ENCODE measurements at places on chromosomes 3 and 15.

- DNase-seq: no peak
Observed at GRCh38 chr3:139518926-139519842, 20.4 kb downstream of the RBP1 start.

GRCh38 chr3:69890084-69890483 lies 109.4 kb upstream of the SAMMSON start:
- DNase-seq: no peak

DNA sequence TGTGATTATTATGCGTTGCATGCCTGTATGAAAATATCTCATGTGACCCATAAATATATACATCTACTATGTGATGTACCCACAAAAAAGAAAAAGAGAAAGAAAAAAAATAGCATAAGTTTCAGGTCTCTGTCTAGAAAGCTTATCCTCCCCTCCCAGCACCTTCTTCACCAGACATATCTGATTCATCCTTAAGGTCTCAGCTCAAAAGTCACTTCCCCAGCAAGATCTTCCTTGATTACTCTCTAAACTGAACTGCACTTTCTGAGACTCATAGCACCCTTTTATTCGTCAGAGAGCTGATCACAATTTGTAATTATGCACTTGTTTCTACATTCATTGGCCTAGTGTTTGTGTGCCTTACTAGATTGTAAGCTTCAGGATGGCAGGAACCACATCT lies 11.1 kb upstream of the PTPN9 start:
- no peak for DNase-seq

DNA sequence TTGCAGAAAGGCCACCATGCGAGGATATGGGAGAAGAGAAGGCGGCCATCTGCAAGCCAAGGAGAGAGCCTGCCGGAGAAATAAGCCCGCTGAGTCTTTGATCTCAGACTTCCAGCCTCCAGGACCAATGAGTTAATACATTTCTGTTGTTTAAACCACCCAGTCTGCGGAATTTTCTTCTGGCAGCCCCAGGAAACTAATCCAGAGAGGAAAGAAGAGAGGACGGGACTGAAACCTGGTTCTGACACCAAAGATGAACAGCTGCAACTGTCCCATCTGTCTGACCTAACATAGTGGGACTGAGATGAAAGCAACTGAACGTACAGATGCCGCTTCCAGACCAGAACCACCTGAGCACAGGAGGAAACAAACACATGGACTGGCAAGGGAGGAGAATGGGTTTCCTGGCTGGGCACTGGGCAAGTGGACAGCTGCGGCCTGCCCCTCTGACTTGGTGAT lies 32.3 kb downstream of the VGLL4 start:
- no peak for DNase-seq

DNA sequence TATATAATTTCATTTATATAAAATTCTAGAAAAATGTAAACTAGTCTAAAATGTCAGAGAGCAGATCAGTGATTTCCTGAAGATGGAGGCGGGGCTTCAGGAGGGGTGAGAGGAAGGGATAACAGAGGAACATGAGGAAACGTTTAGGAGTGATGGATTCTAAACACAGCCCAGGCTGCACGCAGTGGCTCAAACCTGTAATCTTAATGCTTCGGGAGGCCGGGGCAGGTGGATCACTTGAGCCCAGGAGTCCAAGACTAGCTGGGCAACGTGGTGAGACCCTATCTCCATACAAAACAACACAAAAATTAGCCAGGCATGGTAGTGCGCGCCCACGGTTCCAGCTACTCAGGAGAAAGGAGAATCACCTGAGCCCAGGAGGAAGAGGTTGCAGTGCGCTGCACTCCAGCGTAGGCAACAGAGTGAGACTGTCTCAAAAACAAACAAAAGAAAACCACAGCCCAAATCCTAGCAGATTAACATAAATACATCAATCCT lies 18.0 kb upstream of the IQCF1 start:
- DNase-seq: no peak

- DNase-seq: no peak
Observed at GRCh38 chr3:99023590-99024192, 122.2 kb upstream of the DCBLD2 start.

DNA sequence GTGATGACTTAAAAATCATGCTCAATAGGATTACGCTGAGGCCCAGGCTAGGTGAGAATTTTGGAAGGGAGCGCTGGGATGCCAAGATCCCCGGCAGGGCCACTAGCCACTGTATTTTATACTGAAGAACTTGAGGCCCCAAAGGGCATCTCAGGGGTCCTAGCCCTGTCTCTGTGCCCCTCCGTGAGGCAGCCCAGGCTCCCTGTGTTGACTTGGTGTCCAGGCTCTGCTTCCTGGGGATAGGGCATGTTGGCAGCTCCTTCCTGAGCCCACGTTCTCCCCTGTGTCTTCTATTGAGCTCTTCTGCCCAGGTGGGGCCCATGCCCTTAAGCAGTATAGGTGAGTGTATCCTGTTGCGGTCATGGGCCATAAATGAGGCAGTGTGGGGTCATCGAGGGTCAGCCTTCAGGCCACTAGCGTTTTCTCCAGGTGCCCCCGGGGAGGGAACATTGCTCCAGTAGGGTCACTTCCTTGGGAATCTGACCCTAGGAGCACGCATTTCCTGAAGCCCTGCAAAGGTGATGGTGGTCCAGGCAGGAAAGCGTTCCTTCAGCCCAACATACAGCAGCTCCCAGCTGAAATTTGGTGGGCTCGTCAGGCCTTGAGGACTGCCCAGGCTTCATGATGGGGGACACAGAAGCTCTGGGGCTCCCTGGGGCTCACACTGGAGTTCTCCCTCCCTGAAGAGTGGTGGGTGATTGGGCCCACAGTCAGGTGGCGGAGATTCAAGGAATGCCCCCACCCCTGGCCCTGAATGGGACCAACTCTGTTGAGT lies 189.4 kb downstream of the UBE3A start:
- DNase-seq: no peak

GRCh38 chr3:16741890-16742289 lies 136.7 kb upstream of the DAZL start:
- no peak for DNase-seq

GRCh38 chr3:55725681-55726500 lies 238.8 kb upstream of the WNT5A start:
- no peak for DNase-seq

DNA sequence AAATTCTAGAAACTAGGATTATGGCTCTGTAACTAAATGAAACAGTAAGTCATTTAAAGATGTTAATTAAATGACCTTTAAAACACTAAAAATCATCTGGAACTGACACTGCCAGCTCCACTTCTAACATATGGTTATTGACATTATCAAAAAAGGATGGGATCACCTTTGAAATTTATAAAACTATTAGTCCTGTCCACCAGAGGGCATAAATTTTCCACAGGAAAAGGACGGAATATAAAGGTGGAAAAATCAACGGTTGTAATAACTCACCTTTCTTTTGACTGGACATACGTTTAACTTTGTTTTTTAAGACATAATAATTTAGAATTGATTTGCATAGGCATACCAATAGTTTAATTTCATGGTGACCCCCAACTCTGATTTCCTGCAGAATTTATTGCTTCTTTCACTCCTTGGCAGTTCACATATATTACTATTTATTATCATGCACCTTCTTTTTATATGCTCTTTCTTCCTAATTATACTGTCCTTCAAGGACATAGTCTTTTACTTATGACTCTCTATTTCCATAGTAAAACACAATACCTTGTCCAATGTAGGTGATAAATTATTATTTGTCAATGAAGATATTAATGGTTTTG lies 345.7 kb downstream of the CADM2 start:
- no peak for DNase-seq

- DNase-seq: no peak
Observed at GRCh38 chr15:100597862-100598261, 4.1 kb downstream of the LINS1 start.

Measured in activated T-helper 9 cell treated with anti-CD3 and anti-CD28 coated beads, Interleukin-2, amount 50 U/mL, for 16 hours (primary cell).